ENCODE measurements at places on chromosomes 2 and 18.

DNA sequence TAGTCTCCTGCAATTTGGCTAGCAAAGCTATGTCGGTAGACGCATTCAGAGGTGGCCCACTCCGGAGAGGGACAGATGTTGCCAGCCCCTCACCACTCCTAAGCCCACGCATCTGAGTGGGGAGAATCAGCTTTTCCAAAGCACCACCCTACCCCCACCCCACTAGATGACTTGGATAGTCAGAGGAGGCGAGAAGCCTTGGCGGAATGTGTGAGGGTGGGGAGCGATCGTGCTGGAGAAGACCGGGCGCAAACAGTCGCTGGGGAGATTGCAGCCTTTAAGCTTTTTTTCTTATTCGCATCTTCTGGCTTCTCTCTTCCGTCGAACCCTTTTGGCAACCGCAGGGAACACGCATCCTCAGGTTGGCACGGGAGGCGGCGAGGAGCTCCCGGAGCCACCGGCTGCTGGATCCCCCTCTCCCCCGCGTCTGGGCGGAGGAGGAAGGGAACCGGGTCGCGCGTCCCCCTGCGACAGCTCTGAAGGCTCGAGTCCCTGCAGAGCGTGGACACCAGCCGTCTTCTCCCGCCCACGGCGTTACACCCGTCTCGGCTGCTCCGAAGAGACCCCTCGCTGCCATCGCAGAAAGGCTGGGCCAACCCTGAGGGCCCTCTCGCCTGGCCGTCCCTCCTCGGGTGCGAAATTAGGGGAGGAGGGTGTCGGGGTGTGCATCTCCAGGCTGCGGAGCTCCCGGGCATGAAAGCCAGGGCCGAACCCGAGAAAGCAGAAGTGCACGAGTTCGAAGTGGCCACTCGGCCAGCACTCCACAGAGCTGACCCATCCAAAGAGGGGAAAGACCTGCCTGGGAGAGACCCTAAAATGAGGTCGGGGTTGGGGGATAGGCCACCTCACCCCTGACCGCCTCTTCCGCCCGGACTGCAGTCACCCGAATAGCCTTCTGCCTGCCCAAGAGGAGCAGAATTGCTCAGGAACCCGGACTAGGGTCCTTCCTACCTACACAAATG is 12.2 kb downstream of the EVX2 start:
- no peak for DNase-seq

GRCh38 chr2:147449323-147449991 is 395.4 kb upstream of the ACVR2A start:
- no peak for DNase-seq

GRCh38 chr2:181304011-181304844 is 153.0 kb upstream of the ITGA4 start:
- no peak for DNase-seq

DNA sequence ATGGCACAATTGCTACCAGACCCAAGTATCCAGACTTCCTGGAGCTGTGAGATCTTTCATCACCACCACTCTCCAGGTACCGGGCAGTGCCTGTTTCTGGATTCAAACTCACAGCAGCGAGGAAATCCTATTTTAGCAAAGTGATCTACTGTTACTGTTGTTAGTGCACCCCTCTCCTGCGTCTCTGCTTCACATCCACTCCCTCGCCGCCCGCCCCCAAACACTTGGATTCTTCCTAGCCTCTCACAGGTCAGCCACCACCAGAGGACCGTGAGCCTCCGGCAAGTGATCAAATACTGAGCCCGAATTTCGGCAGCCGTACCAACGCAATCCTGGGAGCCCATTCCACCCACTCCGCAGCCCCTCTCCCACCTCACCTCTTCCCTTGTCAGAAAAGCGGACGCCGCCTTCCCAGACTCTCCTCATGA is 519 bp downstream of the METTL4 start:
- DNase-seq: peak; percentile 36

DNA sequence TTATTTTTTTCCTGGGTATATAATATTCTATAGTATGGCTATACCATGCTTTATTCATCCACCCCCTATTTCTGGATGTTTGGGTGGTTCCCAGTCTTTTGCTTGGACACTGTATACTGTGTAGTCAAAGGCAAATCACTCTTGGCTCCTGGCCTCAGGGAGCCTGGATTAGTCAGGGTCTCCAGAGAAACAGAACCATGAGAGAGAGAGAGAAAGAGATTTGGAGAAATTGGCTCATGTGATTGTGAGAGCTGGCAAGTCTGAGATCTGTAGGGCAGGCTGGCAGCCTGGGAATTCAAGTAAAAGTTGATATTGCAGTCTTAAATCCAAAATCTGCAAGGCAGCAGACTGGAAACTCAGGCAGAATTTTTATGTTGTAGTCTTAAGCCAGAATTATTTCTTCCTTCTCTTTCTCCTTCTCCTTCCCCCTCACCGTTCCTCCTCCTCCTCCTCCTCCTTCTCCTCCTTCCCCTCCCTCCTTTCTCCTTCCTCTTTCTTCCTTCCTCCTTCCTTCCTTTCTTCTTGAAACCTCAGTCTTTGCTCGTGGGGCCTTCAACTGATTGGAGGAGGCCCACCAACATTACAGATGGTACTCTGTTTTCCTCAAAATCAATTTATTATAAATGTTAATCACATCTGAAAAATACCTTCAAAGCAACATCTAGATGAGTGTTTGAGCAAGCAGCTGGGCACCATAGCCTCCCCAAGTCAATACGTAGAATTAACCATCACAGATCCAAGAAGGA is 33.0 kb downstream of the CTIF start:
- no peak for DNase-seq

DNA sequence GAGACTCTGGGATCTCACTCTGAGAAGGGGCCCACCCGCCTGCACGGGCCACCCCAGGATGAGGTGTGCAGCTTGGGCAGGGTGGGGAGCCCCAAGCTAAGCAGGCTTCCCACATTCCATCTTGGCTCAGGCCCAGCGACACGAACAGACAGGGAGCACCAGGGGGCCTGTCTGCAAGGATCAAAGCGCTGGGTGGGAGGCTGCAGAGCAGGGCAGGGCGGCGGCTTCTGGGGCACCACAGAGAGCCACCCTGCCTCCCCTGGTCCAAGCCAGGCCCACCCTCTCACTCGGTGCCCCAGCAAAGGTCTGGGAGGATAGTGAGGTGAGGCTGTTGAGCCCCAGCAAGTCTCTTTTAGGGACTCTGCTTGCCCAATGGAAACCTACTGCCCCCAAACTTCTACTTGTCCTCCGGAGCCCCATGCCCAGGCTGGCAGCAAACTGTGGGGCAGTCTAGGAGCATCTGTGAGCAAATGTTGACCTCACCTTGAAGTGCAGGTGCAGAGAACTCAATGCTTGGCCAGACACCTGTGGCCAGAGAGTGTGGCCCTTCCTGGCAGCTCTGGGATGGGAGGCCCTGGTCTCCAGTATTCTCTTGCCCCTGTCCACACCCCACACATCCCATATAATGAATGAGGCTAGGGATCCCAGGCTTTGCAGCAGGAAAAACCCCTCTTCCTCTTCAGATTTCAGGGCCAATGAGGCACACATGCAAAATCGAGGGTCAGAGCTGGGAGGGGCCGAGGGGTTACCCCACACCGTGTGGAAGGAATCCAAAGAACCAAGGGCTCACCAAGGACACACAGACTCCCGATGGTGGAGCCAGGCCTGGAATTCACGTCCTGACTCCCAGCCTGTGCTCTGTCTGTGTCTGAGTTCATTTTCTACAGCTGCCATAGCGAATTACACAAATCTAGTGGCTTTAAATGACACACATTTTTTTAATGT is 18.8 kb upstream of the GLI2 start:
- no peak for DNase-seq

GRCh38 chr2:144376926-144377325 is 143.0 kb downstream of the ZEB2 start:
- DNase-seq: no peak

DNA sequence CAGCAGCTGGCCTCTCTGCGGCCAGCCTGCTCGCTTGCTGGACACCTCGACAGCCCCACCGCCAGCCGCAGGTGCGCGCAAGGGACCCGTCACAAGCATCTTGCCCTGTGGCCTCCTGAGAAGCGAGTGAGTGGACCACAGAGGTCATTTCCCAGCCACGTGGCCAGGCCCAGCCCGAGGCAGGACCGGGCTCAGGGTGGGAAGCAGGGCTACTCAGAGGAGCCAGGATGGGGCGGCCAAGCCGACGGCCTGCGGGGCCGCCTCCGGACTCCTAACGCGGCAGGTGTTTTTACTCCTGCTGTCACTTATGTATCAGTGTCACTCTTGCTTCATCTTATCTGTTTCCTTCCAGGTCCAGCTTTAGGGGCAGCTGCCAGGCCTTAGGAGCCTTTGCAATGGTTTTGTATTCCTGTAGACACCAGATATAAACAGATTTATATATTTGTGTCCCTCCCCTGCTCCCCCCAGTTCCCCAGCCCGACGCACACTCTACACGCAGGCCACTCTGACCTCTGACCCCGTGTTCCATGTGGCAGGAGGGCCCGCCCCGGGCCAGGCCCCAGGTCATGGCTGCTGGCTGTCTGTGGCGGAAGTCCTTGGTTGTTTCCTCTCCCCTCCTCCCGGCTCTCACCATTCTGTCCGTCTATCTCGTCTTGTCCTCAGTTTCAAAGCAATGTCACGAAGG is 236.4 kb downstream of the ATAD2B start:
- DNase-seq: no peak

- no peak for DNase-seq
Observed at GRCh38 chr18:11419338-11419737, 190.1 kb upstream of the SLC35G4 start.

DNA sequence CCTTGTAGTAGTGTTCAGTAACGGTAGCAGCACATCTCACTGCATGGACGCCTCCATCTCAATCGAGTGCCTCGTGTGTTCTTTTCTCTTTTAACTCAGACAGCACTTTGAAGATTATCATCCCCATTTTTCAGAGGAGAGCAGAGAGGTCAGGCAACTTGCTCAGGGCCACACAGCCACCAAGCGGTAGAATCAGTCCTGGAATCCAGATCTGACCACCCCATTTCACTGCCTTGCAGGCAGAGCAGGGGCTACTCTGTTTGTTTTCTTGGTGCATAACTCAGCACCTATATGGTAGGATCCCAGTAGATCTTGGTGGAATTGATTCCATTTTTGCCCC is 129.5 kb downstream of the SMAD7 start:
- no peak for DNase-seq

GRCh38 chr2:194395818-194396217 is 1261.2 kb upstream of the SLC39A10 start:
- no peak for DNase-seq

DNA sequence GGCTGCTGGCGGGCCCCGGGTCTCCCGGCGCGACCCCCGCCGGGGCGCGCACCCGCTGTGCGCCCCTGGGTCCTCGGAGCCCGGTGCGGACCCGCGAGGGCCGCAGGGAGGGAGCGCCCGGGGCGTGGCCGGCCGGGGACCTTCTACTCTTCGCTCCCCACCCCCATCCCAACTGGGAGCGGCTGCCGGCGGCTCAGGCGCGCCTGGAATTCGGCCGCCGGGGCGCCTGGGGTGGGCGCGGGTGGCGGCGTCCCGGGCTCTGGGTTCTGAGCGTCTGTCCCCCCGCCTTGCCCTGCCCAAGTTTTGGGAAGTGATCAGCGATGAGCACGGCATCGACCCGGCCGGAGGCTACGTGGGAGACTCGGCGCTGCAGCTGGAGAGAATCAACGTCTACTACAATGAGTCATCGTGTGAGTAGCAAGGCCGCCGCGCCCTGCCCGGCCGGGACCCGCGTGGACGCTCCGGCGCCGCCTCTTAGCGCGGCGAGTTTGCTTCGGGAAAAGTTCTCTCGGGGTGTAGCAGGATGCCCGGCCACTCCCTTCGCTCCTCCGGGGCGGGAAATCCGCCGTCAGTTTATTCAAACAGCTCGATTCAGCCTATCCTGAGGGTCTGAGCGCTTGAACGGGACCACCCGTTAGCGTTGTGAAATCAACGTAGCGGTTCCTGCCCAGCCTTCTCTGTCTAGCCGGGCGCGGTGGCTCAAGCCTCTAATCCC is 502 bp downstream of the TUBB6 start:
- peak; percentile 22 for DNase-seq

DNA sequence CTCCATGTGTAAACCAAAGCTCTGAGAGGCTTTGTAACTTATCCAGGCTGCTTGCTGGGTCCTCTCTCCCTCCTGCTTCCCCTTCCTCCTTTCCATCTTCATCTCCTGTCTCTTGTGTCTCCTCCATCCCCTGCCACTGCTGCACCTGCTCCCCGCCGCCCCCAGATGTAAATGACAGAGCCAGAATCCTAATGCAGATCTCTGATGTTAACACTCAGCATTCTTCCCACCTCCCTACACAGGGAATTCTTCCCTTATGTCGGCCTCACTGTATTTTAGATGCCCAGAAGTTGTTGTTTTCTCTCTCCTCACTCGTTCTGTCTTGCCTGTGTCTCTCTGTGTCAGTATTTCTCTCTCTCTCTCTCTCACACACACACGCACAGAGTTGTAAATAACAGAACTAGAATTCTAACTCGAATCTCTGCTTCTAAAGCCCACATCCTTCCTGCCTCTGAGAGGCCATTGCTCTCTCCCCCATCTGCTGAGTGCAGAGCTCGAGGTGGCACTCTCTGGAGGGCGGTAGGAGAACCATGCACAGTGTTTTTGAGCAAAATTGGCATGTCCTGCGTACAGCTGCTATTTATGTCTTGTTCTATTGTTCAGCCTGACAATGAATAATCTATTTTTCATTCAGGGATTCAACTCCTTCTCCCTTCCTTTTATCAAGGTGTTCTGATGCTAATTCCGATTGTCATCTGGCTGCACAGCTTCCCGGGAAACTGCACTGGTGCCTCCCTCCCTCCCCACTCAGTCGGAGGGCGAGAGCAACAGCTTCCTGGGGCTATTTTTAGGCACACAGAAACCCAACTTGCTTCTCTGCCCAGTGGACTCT is 219.9 kb downstream of the SH3RF3 start:
- no peak for DNase-seq

- DNase-seq: no peak
Observed at GRCh38 chr2:11031876-11032275, 120.1 kb downstream of the KCNF1 start.

- DNase-seq: no peak
Observed at GRCh38 chr18:12520442-12520992, 112.8 kb downstream of the PRELID3A start.

DNA sequence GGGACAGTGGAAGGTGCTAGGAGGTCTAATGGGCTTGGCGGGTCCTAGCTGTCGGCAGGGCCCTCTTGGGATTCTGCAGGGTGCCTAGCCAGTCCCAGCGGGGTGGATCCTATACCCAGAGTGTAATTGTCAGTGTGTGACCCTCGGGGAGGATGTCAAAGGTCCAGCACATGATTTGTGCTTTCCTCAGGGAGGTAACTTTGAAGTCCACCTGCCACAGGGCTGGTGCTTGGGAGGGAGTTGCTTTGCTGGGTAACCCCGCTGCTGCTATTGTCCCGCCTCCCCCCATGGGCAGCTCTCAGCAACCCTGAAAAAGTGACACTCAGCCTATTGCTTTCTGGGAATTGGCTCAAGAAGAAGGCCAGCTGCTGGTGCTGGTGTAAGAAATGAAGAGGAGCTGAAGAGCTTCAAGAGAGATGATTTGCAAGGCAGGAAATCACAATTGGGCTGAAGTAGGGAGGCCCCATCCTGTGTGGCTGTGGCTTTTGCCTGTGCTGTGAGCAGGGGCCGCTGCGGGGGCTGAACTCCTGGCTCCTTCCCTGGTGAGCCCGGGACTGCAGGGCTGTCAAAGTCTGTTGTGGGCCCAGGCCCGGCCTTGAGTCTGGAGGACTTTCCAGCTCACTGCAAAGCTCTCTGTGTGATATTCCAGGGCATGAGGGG is 36.4 kb downstream of the EMILIN2 start:
- DNase-seq: no peak
